ENCODE measurements at places on chromosomes 6 and 20.
A peak's percentile ranks its signal among the peaks of the same experiment; 100 is the strongest.

GRCh38 chr6:2793534-2794151 is 28.4 kb downstream of the WRNIP1 start:
- no peak for DNase-seq

- no peak for DNase-seq
Observed at GRCh38 chr6:9128970-9129369, 693.6 kb upstream of the SLC35B3 start.

DNA sequence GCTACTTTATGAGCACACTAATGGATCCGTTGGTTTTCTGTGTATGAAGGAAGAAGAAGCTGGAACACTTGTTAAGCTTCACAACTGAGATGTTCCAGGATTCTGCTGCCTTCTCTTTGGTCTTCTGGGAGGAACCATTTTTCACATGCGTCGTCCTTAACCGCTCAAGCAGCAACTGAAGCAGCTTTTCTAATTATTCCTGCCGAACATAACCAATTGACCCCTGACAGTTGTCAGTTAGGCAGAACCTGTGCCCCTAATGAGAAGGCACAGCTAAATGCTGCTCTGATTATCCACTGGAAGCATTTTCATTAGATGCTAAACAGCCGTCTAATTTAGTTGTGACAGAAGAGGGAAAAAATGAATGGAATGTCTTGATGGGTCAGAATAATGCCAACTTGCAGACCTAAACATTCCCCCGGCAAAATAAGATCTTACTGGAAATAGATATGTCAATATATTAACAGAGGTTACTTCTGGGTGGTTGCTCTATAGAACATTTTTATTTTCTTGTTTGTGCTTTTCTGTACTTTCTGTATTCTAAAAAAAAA is 85.0 kb upstream of the SMLR1 start:
- no peak for DNase-seq

DNA sequence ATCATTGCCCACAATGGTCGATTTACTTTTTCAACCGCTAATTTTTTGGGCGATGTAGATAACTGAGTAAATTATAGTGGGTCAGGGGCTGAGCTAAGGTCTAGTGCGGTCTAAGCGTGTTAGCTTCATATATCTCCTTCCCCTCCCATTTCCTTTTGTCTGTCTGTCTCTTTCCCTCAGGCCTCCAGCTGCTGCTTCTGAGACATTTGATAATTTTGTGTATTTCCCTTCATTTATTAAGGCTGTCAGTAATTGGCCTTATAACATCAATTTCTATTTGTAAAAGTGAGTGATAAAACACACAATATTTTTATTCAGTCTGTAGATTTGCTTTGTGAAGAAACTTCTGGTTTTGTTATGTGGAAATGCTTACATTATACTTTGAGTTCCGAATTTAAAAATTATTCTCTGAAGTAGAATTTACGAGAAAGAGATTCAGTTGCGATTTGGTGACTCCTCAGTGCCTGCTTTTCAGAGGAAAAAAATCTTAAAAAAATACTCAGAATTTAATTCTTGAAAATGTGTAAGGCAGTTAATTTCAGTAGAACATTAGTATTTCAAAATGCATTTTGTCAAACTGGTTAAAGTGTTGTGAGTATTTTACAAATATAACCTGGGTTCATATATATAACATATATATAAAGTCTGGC is 1.4 kb downstream of the TMEM170B start:
- DNase-seq = no peak

DNA sequence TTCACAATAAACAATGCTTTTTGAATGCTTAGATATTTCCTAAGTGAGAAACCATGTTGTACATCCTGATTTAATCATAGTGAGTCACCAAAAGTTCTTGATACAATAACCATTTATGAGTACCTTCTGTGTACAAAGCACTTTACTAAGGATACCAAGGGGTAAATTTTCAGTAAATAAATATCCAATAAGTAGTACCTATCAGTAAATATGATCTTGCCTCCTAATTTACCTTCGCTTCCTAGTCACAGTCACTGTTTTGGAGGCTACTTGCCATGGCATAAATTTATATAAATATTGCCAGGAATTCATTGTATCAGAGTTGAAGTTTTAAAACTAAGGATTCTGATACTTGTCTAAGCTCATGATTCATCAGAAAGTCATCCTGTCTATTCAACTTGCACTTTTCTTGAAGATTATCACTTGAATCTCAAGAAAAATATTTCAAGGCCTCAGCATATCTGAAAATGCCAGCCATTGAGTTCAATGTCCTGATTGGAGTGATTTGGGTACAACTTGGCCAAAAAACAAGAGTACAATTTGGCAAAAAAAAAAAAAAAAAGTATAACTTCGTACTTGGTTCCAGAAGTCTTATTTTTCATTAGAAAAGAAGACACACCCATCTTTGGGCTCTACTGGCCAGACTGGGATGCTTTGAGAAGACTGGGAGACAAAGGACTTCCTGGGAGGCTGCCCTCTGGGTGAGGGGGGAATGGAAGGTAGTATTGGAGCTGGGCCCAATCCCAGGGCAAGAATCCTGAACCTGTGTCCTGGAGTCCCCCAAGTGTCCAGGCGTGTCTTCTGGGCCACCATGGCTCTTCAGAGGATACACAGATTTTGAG is 32.8 kb downstream of the RAB22A start:
- no peak for DNase-seq

GRCh38 chr6:2127484-2127911 is 117.9 kb downstream of the GMDS start:
- no peak for DNase-seq

GRCh38 chr6:80437801-80438200 is 331.3 kb downstream of the BCKDHB start:
- no peak for DNase-seq

DNA sequence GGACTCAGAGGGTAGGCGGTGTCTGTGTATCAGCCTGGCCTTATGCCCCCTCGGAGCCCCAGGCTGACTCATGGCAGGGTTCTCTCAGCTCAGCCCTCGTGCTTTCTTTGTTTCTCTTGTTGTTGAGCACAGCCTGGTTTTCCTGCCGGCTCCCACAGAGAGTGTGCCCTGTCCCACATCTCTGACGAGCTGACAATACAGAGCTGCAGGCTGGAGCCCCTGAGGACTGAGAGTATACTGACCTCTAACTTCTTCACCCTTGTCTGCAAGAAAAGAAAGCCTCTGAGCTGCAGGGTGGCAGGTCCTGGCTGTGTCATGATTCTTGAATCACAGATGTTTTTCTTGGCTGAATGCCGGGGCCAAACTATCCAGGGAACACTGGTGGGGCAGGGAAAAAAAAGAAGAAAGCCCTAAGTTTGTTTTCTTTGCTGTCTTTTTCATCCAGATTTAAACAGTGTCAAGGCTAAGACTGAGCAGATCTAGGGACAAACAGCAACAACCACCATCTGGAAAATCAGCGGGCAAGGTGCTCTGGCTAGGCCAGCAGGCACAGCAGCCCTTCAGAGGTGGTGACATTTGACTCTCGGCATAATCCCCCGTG is 63.3 kb upstream of the ZNF133 start:
- peak; percentile 13 for DNase-seq

DNA sequence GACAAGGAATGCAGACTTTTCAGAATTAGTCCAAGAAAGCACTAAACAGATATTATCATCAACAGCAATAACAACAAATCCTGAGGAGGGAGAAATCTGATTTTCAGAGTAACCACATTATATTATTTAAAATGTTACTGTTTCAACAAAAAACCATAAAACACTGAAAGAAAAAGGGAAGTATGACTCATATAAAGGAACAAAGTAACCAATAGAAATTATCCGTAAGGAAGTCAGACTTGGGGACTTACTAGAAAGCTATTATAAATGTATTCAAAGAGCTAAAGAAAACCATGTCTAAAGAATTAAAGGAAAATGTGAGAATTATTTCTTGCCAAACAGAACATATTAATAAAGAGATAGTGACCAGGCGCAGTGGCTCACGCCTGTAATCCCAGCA is 98.1 kb downstream of the MYLK4 start:
- no peak for DNase-seq

DNA sequence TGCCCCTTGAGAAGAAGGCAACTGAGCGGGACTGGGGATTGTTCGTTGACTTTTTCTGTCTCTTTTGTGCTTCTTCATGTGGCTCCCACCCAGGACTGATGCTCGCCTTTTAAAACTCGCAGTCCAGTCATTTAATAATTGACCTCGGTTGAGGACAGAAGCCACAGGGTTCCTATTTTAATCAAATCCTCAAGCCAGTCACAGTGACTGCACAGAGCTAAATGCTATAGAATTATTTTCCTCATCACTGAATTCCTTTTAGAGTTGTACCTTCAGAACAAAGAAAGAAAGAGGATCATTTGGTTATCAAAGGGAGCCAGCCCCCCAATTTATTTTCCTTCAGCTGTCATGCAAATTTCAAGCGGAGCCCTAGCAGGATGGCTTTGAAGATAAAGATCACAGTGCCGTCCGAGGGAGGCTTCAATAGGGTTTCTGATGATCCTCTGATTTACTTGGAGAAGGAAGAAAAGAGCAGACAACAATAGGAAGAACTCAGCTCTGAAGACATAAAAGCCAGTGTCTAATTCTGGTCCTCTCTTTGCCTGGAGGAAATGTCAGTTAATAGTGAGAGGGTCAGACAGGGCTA is 186.6 kb downstream of the DOK5 start:
- no peak for DNase-seq

- no peak for DNase-seq
Observed at GRCh38 chr6:16450285-16450684, 211.9 kb downstream of the GMPR start.

DNA sequence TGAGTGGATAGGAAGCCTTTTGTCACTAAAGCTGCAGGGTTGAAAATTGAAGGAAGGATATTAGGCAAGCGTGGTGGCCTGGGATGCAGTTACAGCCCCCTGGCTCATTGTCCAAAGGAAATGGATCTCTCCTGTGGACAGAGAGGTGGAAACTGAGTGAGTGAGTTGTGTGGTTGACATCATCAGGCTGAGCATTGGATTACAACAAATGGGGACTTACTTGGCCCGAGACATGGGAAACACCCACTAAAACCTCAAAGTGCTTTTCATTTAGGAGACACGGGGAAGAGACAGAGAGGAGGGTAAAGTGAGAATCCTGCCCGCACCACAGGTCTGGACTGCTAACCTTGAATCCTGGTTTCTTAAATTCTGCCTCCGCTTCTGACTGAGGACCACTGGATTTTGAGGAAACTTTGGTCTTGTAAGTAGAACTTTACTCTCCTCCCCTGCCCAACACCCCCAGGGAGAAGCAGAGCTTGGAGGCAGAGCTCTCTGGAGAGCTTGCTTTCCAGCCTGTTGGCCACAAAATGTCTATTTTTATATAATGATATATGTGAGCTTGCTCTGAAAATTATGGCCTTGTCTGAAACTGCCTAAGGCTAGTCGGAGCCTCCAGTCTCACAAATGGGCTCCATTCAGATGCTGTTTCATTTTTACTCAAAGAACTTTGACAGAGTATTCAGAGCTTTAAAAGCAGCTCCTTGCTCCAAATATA is at the start of gene PKIG:
TSS of gene PKIG (plus strand) at position 269 of the 715 bp plus-strand sequence. CDS start 31,978 bp downstream, outside the sequence.
- no peak for DNase-seq

DNA sequence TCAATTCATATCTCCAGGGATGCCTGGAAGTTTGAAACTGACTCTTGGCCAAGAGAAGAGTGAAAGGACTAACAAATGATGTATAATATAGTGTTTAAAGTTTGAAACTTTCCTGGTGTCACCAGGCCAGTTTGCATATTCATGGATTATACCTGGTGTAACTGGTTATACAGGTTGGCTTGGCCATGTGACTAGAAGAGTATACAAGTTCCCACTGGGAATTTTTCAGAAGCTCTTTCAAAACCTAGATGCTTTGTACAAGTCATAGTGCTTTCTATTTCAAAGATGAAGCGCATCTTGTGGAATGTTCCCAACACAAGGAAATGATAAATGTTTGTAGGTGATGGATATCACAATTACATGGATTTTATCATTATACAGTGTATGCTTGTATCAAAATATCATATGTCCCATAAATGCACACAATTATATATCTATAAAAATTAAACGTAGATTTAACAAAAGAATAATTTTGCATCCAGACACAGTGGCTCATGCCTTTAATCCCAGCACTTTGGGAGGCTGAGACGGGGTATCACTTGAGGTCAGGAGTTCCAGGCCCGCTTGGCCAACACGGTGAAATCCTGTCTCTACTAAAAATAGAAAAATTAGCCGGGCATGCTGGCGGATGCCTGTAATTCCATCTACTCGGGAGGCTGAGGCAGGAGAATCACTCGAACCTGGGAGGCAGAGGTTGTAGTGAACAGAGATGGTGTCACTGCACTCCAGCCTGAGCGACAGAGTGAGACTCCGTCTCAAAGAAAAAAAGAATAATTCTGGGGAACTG is 1420.2 kb downstream of the GRIK2 start:
- DNase-seq = no peak

DNA sequence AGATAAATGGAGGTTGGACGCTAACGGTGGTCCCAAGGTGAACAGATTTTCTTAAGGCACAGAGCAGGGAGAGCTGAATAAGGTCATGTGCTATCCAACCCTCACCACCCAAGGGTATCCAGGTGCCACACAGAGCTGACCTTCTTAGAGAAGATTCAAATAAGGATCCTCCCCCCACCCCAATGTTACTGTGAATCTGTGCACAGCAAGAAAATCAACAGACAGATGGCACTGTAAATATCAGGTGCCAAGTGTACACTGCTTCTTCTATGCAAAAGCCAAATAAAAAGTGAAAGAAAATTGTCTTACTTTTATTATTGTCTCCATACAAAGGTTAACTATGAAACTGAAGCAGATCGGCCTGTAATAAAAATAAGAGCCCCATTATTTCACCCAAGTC is 96.9 kb downstream of the PAK5 start:
- no peak for DNase-seq

- DNase-seq = no peak
Observed at GRCh38 chr6:10668126-10668917, 26.1 kb downstream of the C6orf52 start.

DNA sequence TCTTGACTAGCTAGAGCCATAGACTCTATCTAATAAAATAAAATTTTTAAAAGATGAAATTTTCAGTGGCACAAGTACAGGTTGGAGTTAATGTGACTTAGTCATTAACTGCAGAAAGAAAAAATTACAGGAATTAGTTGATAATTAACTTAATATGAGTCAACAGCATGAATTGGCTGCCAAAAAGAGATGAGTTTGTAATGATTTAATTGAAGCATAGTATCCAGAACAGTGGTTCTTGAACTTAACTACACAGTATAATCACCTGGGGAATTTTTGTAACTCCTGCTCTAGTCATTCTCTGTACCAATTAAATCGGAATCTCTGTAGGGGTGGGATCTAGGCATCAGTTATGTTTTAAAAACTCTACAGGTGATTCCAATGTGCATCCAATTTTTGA is 46.3 kb upstream of the HMGN3 start:
- no peak for DNase-seq

GRCh38 chr6:169070506-169071176 is 183.0 kb downstream of the THBS2 start:
- DNase-seq = no peak

DNA sequence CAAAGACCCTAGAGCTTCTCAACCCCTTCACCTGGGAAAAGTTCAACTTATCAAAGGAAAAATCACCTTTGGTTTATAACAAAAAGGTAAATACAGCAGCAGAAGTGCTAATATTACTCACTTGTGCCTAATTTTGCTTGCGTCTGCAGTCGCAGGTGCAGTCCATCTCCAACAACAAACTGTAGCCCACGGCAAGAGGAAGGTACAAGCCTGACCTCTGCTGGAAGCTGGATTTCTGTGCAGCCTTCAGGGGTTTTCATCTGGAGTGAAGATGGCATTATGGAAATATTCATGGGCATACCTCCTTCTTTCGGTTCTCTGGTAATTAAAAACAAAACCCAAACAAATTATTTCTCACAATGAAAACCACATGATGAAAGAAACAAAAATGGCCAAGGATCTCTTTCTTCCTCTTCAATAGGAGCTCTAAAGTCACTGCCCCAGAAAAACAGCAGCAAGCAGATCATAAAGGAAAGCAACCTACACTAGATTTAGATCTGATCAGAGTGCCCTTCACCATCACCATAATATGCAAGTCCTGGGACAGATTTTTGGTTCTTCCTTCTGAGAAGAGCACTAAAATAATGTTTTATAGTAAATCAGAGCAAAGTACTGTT is 7.8 kb downstream of the UBE3D start:
- DNase-seq = peak; percentile 90

Measured in brain (organoid and tissue), 16 donors.